ENCODE measurements at places on chromosomes 6 and 20. TPM values are rescaled to one million over a fixed set of nuclear protein-coding genes. Genes with fewer than 3 reads are reported as not detected.

The TOX2 gene
- 0.20 TPM for total RNA-seq

The MYMX gene
- 0.54 TPM for total RNA-seq

The PPP1R14C gene
- total RNA-seq: 13.3 TPM

The PSORS1C1 gene
- 0.47 TPM for total RNA-seq

The ZNF334 gene
- 0.36 TPM for total RNA-seq

The INSM1 gene
- not detected for total RNA-seq

The EPPIN gene
- total RNA-seq: not detected

The RNF182 gene
- 0.09 TPM for total RNA-seq

The IL17A gene
- not detected for total RNA-seq

The LPIN3 gene
- total RNA-seq: 2.4 TPM

The CPNE5 gene
- total RNA-seq: 1.0 TPM

The GRM4 gene
- total RNA-seq: not detected

The SRMS gene
- total RNA-seq: not detected

The CRIP3 gene
- not detected for total RNA-seq

The FAM83B gene
- 0.60 TPM for total RNA-seq

The GJA10 gene
- total RNA-seq: not detected

The BPI gene
- total RNA-seq: not detected

The SYCP2L gene
- total RNA-seq: not detected

The PDE7B gene
- 4.3 TPM for total RNA-seq

The C6orf118 gene
- not detected for total RNA-seq

The CYP39A1 gene
- 0.63 TPM for total RNA-seq
